ENCODE measurements at places on chromosomes 5 and 9.

- DNase-seq: no peak
Measured at GRCh38 chr9:104586496-104587180, 12.6 kb downstream of the OR13C5 start.

DNA sequence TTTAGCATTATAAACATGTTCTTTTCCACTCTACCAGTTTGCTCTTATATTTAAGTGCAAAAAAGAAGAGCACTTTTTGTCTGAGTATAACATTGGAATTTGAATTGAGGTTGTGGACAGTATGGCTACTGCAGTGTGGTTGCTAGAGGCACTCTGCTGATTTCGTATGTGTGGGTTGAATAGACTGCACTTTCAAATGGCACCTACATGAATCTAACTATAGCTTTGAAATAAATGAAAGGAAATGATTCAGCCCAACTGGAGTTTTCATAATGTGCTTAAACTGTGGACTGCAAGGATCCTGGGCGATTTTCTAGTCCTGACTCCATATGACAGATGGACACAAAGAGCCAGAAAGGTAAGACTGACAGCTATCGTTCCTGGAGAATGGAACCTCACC lies 657.6 kb upstream of the RIOK2 start:
- no peak for DNase-seq

DNA sequence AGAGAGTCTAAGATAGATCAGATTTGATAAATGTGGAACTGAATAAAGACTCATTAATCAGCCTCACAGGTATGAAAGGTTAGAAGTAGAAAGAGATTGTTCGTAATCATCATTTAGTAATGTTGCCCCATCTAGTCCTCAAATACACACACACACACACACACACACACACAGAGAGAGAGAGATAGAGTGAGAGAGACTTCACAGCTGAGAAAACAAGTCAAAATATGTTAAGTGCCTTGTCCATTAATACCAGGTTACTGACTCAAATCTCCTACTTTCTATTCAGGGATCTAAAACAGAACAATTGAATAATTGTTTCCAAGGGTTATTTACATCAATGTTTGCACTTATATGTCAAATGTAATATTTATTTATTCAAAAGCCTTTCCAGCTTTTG lies 284.6 kb downstream of the MRPS30 start:
- no peak for DNase-seq

DNA sequence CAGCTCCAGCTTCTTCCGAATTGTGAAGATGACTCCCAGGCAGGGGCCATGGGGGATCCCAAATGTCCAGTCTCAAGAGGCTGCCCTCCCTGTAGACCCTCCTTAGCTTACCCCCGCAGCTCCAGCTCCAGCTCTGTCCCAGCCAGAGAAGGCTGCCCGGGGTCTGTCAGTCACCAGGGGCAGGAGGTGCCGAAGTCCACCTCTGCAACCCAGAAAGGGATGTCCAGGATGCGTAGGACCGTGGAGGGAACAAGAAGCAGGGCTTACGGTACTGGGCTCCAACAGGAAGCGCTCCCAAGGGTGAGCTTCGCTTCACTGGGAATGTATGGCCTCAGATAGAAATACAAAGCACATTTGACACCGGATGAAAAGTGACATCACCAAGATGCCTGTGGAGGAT lies 6.0 kb downstream of the IPPK start:
- no peak for DNase-seq

- DNase-seq: no peak
Measured at GRCh38 chr5:10699281-10699874, 61.7 kb downstream of the DAP start.

GRCh38 chr9:137026828-137027227 lies 1.2 kb downstream of the ABCA2 start:
- DNase-seq: no peak

DNA sequence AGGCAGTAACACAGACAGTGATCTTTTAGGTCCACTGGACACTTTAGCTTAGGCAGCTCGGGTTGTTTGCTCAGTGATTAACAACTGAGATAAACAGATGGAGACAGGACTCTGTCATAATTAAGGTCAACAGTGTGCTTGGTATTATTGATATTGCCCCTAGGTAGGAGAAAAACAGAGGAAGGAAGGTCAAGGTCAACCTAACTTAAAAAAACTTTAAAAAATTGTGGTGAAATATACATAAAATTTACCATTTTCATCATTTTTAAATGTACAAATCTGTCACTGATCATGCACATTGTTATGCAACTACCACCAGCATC lies 2.1 kb upstream of the HSPA4 start:
- no peak for DNase-seq

DNA sequence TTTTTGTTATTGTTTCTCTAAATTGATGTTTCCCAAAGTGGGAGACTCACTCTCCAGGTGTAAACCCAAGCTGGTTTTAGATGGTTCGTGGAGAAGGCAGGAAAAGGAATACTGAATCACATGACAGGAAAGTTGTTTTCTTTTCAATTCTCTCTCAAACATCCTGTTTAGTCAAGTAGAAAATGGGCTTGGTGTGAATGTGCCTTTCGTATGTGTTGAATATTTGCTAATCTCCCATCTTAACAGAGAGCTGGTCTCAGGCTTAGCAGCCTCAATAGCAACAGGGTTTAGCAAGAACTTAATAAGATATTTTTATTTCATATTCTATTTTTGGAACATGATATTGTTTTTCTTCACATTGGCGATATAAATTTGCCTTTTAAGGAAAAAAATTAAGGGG lies 119.7 kb downstream of the INSYN2B start:
- no peak for DNase-seq

- DNase-seq: no peak
Measured at GRCh38 chr9:12095931-12096330, 597.3 kb upstream of the TYRP1 start.

- DNase-seq: no peak
Measured at GRCh38 chr5:8393240-8393639, 524.3 kb downstream of the MTRR start.

DNA sequence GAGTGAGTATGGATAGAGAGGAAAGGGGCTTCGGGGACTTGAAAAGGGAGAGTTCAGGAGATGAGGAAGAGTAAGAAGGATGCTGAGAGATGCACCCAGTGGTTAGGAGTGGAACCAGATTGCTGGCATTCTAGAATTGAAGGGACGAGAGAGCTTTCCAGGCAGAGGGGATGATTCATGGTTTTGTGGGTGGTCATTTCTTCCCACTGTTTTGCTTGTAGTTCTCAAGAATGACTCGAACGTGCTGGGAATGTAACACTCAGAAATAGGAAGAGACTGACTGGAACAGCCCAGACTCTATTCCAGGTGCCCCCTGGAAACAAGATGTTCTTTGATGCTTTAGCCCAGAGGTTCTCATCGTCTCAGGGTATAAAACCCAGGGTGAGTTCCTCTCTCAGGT lies 294.2 kb downstream of the ICE1 start:
- DNase-seq: no peak

- DNase-seq: no peak
Measured at GRCh38 chr9:16139774-16140173, 586.9 kb downstream of the CCDC171 start.

DNA sequence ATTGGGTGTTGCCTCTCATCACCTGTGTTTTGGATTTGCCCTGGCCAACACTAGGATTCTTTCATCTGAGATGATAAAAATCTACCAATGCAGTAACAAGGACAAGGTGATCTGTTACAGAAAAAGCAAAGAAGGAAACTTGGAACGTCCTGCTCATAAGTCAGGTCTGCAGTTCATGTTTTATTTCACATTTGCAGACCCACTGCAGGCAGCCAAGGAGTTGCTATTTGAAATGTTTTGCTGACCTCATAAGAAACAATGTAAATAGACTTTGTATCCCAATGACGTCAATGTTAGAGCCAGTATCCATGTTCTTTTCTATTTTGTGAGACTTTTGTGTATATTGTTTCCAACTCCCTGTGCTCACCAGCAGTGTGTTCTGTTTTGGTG lies 312.9 kb downstream of the DEPDC1B start:
- no peak for DNase-seq

- DNase-seq: no peak
Measured at GRCh38 chr9:129822898-129823541, 916 bp downstream of the TOR1A start.

DNA sequence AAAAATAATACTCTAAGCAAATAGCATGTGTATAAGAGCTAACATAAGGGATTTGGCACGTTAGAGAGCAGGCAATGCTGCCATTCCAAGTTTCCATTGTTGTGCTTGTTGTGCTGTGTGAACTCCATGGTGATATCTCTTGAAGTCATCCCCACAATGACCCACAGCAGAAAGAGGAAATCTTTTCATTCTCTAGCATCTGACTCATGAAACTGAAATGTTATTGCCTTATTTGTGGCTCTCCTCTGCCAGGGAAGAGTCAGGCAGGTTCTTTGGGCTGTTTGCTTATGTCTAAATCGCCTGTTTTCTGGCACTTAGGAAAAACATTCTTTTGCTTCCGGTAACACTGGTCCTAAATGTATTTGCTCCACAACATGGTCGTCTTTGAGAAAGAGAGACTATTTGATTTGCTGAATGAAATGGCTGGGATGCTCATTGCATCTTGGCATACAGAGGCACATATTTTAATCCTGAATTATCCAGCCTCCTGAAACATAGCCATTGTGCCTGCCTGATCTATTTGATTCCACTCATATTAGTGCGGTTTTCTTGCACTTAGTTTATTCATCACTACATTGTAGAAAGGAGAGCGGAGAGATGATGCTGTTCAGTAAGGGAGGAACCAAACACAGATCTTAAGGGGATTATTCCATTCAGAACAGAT lies 188.8 kb downstream of the CSNK1G3 start:
- no peak for DNase-seq

GRCh38 chr5:99191206-99191745 lies 262.5 kb upstream of the CHD1 start:
- no peak for DNase-seq

DNA sequence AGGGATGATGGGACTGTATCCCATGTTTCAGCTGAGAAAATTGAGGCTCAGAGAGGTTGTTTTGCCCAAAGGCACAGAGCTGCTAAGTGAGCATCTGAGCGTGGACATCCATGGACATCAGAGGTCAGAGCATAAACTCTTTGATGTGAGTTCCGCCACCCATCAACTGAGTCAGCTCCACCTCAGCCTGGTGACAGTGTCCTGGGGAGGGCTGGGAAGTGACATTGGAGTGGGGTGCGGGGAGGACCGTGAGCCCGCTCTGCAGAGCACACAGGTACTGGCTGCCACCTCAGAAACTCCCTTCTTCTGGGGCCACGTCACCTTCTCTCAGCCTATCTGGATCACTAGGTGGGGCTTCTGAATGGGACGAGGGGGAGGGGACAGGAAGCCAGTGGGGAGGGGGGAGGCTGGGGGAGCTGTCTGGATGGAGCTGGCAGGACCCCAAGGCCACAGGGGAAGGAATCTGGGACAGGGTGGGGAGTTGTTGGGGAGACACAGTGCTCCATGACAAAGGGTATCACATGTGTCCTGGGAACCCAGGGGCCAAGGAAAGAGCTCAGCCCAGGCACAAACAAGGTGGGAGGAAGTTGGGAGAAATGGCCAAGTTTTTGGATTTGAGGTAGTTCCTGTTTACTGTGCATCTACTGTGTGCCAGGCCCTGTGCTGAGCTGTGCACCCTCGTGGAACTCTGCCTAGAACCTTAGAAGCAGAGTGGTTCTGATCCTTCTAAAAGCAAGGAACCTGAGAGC lies 2.5 kb downstream of the LAMC3 start:
- DNase-seq: no peak
